ENCODE measurements at places on chromosomes 2 and 18. TPM values are rescaled to one million over a fixed set of nuclear protein-coding genes. Genes with fewer than 3 reads are reported as not detected.

Gene ALK
- 0.03 TPM for polyA plus RNA-seq

Gene GALNT14
- 2.4 TPM for polyA plus RNA-seq

Gene TRAK2
- 25.7 TPM for polyA plus RNA-seq

Gene SERPINB10
- polyA plus RNA-seq: 0.27 TPM

Gene LYG2
- 0.22 TPM for polyA plus RNA-seq

Gene SOS1
- polyA plus RNA-seq: 29.7 TPM

Gene CLIP4
- polyA plus RNA-seq: 19.2 TPM

Gene M1AP
- 0.14 TPM for polyA plus RNA-seq

Gene EGR4
- polyA plus RNA-seq: not detected

Gene CNGA3
- 0.66 TPM for polyA plus RNA-seq

Gene TUBA4B
- polyA plus RNA-seq: 0.20 TPM

Gene RUFY4
- 0.16 TPM for polyA plus RNA-seq

Gene CAMKMT
- polyA plus RNA-seq: 4.8 TPM

Gene MPPE1
- polyA plus RNA-seq: 26.6 TPM

Gene RAPGEF4
- polyA plus RNA-seq: 2.4 TPM

Gene TXNDC2
- polyA plus RNA-seq: 0.05 TPM

Gene CNDP1
- polyA plus RNA-seq: 0.13 TPM

All from forelimb muscle (tissue), 1 donor.